Erythroblast (primary cell): ENCODE measurements at places on chromosomes 11 and 22.

DNA sequence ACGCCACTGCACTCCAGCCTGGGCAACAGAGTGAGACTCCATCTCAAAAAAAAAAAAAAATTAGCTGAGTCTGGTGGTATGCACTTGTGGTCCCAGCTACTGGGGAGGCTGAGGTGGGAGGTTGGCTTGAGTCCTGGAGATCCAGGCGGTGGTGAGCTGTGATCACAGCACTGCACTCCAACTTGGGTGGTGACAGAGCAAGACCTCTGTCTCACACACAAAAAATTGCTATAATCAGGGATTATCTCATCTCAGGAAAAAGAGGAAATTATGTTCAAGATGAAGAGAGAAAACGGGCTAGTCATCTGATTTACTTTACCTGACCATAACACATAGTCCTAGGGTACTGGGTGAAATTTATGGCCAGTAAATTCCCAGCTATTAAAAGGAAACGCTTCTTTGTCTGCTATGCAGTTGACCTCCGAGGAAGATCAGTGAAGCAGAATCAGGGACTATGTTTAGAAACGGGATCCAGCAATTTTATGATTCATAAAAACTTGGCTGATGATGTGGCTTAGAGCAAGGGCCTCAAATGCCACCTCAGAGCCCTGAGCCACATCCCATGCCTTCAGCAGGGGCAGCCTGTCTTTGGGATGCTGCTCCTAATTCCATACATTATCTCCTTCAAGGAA lies 386.2 kb downstream of the NTM start:
- DNase-seq = no peak

- DNase-seq = no peak
Measured at GRCh38 chr11:106070606-106071005, 6.5 kb downstream of the KBTBD3 start.

DNA sequence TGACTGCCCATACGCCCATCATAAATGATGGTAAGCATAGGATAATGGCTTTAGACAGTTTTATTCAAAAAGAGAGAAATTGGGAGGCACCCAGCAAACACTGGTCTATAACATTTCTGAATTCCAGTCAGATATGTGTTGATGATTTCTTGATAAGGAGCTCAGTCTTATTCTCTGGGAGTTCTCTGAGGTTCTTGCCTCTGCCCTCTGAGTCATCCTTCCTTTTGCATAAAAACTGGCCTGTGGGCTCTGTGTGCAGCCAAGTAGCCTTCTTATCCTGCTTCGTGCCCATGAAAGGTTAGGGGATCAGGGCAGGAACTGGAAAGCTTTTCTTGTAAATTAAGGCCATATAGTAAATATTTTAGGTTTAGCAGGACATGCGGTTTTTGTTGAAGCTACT lies 48.9 kb downstream of the FAR1 start:
- DNase-seq = peak; percentile 17

DNA sequence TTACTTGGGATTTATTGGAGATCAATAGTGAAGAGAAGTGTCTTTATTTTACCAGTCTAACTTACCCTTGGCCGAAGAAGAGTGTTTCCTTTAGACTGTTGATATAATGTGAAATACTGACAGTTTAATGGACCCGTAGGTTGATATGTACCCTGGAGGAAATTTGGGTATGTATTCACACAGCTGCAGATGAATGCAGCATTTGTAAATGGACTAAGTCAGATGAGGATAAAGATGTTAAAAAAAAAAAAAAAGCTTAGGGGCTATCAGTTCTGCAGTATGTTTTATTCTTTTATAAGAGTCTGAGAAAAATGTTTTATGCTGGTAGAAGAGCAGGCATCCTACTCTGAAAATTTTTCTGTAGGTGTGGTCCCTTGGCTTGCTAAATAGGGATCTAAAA lies 2.7 kb downstream of the REXO2 start:
- no peak for DNase-seq

DNA sequence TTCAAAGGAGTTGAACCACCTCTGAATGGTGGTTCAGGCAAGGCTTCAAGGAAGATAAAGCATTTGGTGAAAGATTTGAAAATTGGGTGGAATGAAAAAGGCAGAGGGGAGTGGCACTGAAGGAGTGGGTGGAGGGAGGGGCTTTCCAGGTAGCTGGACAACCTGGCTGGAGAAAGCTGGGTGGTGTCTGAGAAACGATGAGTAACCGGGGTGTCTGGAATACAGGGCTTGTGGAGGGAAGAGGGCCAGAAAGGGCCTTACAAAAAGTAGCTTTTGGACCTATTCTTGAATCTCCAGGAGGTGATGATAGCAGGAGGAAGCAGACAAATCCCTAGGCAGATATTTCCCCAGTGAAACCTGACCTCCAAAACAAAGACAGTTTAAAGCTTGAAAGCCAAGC lies 99.3 kb downstream of the RASSF10 start:
- no peak for DNase-seq

- DNase-seq = peak; percentile 44
Measured at GRCh38 chr22:39471381-39472141, 14.7 kb downstream of the MGAT3 start.

DNA sequence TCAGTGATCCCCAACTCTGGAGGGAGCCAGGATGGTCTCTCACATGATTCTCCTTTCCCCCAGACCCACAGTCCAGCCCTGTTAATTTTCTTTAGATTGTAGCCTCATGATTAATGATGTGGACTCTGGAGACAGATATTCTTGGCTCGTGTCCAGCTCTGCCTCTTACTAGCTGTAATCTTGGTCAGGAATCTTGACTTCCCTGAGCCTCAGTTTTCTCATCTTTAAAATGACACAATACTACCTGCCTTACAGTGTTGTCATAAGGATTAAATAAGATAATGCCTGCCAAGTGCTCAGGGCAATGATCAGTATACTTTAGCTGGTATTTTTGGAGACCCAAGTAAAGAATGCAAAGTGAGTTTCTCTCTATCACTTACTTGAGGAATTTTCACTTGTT lies 60.0 kb downstream of the SPECC1L start:
- DNase-seq = peak; percentile 51
